HT1080 (cell line): ENCODE measurements at places on chromosomes 5 and 9. TPM values are rescaled to one million over a fixed set of nuclear protein-coding genes. Genes with fewer than 3 reads are reported as not detected.

CLIC3 gene
- 1.0 and 1.7 TPM in 2 replicates for total RNA-seq

SPINK7 gene
- not detected in 2 replicates for total RNA-seq

IL9 gene
- not detected in 2 replicates for total RNA-seq

GABRA6 gene
- 1.9 and 2.9 TPM in 2 replicates for total RNA-seq

DMGDH gene
- 0.24 TPM in 1 of 2 replicates, not detected in the other for total RNA-seq

TAF1L gene
- total RNA-seq: not detected in 2 replicates

MCTP1 gene
- 11.0 and 13.9 TPM in 2 replicates for total RNA-seq

SLC6A7 gene
- 0.03 TPM in 1 of 2 replicates, not detected in the other for total RNA-seq

FAM114A2 gene
- total RNA-seq: 22.4 and 25.9 TPM in 2 replicates

WDR38 gene
- total RNA-seq: not detected in 2 replicates

RUFY1 gene
- 24.0 and 24.5 TPM in 2 replicates for total RNA-seq

GALNT12 gene
- 0.10 and 0.30 TPM in 2 replicates for total RNA-seq

TSSK1B gene
- not detected in 2 replicates for total RNA-seq

C5orf52 gene
- total RNA-seq: not detected in 2 replicates
